Stimulated activated CD8-positive, alpha-beta memory T cell treated with anti-CD3 and anti-CD28 coated beads, Interleukin-4, amount 100 ng/mL, for 4 hours (primary cell): ENCODE measurements at places on chromosomes 16 and 17.

DNA sequence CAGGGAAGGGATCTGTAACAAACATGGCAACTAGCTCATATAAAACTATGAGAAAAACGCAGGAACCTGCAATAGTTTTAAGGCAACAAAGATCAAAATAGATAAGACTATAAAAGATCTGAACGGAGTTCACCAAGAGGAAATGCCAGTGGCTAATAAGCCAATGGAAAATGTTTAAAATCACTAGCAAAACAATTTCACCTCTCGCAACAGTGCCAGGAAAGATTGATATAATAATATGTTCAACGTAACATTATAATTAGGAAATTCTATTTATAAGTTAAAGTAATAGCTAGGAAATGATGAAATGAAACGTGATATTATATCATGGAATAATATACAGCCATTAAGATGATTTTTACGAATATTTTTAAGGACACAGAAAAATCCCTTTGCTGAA, 16.0 kb downstream of the MRC2 start:
- no peak for DNase-seq

DNA sequence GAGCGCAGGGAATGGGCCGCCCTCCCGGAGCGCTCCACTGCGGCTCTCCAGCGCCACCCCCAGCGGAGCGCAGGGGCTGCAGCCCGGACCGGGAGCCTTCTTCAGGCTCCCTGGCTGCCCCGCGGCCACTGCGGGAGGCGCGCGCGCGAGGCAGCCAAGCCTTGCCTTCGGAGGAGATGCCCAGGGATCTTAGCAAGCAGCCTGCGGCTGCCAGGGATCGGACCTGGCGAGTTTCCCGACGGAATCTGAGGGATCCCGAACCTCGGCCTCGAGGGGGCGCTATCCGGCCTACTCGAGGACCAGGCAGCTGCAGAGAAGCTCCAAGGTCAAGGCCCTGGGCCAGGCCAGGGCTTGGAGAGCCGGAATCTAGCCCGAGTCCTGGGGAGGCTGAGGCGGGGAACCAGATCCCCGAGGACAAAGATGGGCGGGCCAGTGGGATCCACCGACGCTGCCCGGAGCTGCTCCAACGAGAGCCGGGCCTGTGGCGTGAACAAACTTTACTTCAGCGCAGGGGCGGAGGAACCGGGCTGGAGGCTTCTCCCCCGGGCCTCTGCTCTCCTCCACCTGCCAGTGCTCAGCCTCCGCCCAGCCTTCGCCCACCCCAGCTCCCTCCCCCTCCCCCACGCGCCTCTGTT, at the start of gene IRX6:
Gene IRX6 (plus strand): TSS at position 567 of the 635 bp plus-strand sequence. CDS start 889 bp downstream, outside the sequence.
- no peak for DNase-seq

GRCh38 chr16:83682116-83682867, 125.5 kb upstream of the HSBP1 start:
- DNase-seq = no peak

GRCh38 chr17:55693254-55694216, 29.1 kb downstream of the TMEM100 start:
- no peak for DNase-seq

- DNase-seq = no peak
Measured at GRCh38 chr16:69133373-69133954, 1.0 kb downstream of the UTP4 start.

DNA sequence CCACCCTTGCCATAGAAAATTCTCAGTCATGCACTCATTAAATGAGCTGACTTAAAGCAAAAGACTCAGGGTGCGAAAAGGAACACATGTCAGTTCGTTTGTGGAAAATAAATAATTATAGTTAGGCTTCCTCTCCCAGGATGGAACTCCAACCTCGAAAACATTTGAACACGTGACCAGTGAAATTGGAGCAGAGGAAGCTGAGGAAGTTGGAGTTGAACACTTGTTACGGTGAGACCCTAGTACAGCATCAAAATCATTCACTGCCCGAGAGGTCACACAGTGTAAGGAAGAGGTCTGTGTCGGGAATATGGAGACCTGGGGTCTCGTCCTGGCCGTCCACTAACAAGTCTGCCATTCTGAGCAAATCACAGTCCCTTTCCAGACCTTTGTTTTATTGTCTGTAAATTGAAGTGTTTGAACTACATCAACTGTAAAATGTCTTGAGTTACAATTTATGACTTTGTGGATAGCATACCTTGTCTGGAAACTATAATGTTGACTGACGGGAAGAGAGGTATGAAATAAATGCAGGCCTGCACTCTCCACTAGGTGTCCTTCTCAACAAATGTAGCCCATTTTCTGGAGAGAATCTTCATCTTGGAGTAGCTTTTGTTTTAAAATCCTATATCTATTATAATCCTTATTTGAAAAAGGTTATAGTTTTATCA, 7.7 kb downstream of the PSMD7 start:
- no peak for DNase-seq

GRCh38 chr16:12082226-12082887, 105.8 kb downstream of the SNX29 start:
- no peak for DNase-seq

DNA sequence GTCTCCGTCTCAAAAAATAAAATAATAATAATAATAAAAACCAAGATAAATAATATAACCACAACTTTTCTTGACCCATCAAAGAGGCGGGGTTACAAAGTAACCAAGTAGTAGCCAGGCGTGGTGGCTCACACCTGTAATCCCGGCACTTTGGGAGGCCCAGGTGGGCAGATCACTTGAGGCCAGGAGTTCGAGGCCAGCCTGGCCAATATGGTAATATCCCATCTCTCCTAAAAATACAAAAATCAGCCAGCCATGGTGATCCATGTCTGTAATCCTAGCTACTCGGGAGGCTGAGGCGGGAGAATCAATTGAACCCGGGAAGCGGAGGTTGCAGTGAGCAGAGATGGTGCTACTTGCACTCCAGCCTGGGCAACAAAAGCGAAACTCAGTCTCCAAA, 45.3 kb downstream of the ADCY9 start:
- no peak for DNase-seq

DNA sequence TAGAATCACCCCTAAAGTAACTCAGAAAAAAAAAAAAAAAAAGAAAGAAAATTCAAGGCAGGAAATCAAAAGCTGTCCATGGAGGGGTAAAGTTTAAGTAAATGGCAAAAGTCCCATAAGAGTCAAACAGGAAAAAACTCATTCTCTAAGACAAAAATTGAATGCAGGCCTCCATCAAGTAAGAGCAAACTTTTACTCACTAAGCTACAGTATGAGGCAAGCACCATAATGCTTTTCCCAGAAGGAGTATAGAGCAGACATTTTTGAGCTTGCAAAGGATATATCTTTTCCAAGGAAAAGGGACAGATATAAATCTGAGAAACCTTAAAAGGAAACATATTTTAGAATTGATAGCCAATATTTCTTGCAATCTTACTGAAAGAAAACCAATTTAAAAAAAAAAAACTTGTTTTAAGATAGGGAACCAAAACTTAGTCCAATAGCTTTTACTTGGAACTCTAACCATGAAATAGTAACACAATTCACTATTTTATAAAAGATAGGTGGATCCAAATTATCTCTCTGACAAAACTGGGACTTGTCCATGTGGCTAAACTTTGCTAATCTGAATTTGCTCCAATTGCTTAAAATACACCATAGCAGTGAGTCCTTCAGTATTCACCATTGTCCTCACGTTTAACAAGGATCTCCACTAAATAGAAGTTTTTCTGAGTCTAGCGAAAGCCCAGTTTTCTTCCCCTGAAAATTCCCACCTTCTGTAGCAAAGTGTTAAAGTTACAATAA, 99.8 kb downstream of the CDH11 start:
- no peak for DNase-seq

DNA sequence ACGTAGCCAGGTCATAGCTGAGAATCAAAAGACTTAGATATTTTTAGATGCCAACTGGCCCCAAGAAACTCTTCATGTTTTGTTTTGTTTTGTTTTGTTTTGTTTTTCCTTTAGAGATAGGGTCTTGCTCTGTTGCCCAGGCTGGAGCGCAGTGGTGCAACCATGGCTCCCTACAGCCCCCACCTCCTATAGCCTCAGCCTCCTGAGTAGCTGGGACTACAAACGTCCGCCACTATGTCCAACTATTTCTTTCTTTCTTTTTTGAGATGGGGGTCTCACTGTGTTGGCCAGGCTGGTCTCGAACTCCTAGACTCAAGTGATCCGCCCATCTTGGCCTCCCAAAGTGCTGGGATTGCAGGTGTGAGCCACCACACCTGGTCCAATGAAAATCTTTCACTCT, 107.1 kb downstream of the ADCY9 start:
- no peak for DNase-seq

DNA sequence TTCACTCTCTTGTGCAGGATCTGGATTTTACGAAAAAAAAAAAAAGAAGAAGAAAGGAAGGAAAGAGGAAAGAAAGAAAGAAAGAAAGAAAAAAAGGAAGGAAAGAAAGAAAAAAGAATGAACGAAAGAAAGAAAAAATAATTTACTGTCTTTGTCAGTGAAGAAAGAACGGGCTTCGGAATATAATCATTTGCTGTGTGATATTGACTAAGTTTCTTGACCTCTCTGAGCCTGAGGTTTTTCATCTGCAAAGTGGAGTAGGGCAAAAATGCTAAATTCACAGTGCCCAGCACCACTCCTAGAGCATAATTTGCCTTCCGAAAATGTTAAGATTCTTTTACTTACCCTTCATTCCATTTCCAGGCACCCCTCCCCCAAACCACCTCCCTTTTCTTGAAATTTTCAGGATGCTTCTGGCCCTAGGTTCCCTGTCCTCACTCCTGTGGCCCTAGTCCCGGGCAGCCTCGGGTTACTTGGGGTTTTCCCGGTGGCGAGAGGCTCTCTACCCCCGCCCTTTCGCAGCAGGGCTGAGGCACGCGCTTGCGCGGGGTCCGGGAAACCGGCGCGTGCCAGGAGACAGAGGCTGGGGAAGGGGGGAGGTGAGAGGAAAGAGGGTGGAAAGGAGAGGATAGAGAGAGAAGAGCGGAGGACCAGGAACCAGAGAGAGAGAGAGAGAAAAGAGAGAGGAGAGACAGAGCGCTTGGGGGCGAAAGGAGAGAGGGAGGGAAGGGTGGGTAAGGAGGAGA, at the start of gene CNTNAP1:
Gene CNTNAP1 (plus strand): TSS at position 556 of the 746 bp plus-strand sequence. CDS start 299 bp downstream, outside the sequence.
- no peak for DNase-seq

DNA sequence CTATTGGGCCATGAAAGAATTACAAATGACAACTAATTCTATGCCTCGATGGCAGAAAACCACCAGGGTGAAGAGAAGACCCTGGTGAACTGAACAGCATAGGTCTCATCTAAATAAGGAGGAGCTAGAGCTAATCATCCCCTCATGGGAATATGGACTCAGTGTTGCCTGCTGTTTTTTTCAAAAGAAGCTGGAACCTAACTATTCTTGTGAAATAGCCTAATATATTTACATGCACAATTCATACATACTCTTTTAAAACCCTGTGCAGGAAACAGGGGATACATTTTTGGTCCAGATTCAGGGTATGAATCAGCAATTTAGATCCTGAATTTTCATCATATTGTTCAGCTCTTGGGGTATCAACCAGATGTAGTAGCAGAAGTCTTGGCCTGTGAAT, 560.6 kb downstream of the TOX3 start:
- no peak for DNase-seq

DNA sequence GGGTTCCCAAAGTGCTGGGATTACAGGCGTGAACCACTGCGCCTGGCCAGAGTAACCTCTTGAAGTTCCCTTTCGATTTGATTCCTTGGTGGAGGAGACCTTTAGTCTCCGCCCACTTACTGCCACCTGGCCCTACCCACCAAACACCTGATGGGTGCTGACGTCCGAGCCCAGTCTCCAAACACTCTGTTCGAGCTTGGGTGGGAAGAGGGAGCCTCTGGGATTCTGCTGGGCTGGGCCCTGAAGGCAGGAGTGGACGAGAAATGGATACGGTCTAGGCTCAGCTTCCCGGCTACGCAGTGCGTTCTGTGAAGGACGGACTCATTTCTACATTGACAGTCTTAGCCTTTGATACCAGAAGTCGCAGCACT, 870 bp upstream of the ITGA3 start:
- no peak for DNase-seq

- DNase-seq = no peak
Measured at GRCh38 chr17:19386974-19387920, at the start of gene MFAP4. MFAP4 (minus strand) TSS chr17:19387190; CDS start chr17:19387155, 35 bp downstream.

GRCh38 chr16:79986352-79986751, 385.8 kb upstream of the MAF start:
- DNase-seq = no peak

GRCh38 chr17:50818921-50819657, 16.3 kb upstream of the WFIKKN2 start:
- no peak for DNase-seq

GRCh38 chr17:6539871-6540270, 16.5 kb downstream of the PITPNM3 start:
- no peak for DNase-seq

- no peak for DNase-seq
Measured at GRCh38 chr17:15462976-15463772, 4.2 kb downstream of the CDRT4 start.

DNA sequence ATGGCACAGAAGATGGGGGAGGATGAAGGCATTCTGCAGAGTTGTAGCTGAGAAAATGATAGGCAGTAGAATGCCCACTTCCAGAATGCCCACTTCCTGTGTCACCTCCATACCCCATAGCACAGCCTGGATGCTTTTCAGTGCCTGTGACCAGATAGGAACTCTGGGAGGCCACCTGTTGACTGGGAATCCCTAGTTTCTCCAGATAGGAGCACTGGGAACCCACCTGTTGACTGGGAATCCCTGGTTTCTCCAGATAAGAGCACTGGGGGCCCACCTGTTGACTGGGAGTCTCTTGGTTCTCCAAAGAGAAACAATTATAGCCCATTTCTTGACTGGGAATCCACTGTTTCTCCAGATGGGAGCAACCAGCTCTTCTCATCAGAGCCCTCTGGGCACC, 11.6 kb downstream of the CPHXL start:
- DNase-seq = no peak

- DNase-seq = no peak
Measured at GRCh38 chr16:27618165-27618564, 68.2 kb downstream of the KATNIP start.

GRCh38 chr16:59463776-59464175, 729.7 kb upstream of the GOT2 start:
- no peak for DNase-seq

DNA sequence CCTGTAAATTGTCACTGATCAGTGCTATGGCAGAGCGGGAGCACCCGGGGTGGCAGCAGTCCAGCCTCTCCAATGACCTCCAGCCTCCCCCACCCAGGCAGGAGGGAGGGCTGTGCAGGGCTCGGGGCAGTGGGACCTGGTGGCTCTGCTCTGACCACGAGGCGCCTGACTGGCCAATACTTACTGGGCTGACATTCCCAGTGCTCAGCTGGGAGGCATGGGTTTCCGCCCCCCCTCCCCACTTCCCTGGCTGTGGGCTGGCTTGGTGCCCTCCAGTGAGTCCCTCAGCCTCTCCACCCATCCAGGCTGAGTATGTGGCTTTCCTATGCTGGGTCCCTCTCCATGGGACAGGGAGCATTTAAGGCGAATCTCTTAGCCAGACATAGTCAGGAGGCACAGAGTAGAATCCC, 2.7 kb downstream of the SOCS3 start:
- no peak for DNase-seq

GRCh38 chr16:81195885-81196534, 42.5 kb upstream of the BCO1 start:
- DNase-seq = no peak

DNA sequence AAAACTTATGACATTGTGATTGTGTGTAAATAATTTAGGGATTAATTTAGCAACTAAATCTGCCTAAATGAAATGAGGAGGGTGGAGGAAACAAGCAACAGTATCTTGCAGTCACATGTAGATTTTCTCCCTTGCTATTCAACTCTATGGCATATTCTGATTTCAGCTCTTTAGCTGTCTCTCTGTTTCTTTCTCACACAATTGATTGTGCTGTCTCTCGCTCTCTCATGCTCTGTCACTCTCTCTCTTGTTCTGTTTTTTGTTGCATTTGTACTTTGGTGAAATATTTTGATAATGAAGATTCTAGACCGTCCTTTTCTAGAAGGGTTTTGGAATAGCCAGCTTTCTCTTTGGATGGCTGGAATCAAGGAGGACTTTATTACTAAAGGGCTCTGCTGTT, 70.6 kb downstream of the BCAS3 start:
- no peak for DNase-seq
